ENCODE measurements at places on chromosomes 12 and 14.

DNA sequence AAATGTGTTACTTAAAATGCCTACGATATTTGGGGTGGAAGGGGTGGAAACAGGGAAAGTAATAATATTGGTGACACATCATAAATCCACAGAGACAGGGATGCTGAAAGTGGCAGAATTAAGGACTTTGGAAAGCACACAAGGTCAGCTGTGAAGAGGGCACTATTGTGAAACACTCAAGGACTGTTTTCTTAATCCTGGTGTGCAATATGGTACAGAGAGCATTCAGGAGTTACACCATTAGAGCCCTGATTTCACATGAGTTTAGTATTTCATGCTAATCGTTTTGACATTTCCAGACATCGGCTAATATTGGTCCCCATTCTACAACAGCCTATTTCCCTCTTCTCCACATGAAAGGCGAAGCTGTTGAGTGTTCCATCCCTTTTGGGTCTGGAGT is 219.2 kb downstream of the MSRB3 start:
- DNase-seq, result no peak

DNA sequence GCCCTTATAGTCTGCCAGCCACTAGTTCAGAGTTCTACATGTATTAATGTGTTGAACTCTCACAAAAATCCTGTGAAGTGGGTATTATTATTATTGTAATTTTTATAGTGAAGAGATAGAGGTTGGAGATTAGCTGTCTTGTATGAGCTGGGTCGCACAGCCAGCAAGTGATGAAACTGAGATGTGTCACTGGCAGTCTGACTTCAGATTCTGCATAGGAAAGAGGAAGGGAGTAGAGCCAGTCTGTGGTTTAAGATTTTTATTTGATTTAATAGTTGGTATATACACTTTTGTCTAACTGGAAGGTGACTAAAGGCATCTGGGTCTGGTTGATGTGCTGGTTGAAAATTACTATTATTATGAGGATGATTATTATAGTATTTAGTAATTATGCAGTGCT is 5.8 kb upstream of the FRS2 start:
- no peak for DNase-seq

GRCh38 chr12:28793581-28794151 is 355.4 kb upstream of the FAR2 start:
- no peak for DNase-seq

DNA sequence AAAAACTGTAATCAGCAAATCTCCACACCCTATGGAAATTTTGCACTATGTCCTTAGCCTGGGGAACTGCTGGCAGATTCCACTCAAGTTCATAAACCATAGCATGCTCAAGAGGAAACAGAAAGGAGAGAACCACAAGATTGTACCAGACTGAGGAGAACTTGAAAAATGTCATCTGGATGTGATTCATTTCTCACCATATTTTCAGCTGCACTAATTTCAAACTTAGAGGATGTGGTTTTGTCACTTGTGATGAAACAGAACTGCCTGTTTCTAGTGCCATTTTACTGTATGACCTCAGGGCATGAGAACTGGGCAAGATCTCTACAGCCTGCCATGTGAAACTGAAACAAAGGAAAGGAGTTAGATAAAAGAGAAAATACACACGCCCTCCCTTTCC is 1493.1 kb upstream of the FLRT2 start:
- no peak for DNase-seq

DNA sequence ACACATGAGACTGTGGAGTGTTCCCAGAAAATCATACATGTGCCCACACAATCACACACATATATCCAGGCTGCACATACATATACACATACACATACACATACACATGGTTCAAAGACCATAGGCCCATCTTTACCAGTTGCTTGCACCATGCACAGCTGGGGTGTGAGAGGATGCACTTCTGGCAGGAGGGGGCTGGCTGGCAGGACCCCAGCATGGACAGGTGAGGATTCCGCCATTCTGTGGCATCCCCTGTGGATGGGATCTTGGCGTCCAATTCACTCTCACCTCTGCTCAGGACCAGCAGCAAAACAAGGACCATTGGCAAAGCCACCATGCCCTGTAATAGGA is 7.0 kb downstream of the ITGB7 start:
- DNase-seq, result no peak

DNA sequence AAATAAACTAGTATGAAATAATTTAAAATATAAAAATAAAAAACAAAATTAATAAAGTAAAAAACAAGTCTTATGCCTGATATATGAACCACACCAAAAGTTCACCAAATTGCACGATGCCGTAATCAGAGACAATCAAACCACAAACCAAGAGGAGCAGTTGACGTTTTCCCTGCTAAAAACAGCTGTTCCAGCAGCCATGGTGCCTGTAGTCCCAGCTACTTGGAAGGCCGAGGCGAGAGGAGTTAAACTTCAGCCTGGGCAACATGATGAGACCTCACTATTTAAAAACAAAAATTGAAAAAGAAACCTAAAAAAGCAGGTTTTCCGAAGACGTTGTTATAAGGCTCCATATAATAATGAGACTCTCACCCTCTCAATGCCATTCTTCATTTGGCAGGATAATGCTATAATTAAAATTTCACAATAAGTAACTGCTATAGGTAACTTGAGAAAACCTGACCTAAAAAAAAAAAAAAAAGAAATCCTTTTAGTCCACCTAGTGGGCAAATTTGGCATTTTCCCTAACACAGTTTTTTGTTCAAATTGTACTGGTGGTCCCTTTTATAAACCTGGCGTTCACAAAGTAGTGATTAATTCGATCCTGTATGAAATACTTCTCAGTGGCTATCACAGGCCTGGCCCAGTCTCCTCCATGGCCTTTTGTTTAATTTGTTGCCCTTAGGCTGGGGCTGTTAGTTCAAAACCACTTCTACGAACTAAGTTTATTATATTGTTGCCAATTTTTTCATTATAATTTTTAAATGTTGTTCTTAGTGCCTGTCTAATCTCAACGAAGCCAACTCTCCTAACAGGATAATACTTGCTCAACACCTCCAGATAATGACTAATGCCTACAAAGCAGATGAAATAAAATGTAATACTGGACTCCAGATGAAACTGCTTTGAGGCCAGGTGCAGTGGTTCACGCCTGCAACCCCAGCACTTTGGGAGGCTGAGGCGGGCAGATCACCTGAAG is 62.1 kb downstream of the TNFAIP2 start:
- no peak for DNase-seq

DNA sequence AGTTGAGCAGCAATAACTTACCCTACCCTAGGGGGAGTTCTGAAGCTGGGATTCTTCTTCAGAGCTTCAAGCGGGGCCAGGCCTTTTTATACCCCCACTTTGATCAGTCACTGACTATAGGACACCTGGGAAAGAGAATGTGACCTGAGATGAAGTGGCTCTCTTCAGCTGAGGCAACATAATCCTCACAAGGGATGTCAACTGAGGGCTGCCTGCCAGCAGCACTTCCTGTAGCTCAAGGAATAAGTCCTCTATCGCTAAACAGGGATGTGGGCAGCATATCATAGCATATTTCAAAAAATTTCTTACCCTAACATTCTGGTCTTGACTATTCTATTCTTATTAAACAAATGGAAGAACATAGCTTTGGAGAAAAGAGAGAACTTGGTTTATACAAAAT is 17.4 kb downstream of the LGALS3 start:
- DNase-seq, result no peak

DNA sequence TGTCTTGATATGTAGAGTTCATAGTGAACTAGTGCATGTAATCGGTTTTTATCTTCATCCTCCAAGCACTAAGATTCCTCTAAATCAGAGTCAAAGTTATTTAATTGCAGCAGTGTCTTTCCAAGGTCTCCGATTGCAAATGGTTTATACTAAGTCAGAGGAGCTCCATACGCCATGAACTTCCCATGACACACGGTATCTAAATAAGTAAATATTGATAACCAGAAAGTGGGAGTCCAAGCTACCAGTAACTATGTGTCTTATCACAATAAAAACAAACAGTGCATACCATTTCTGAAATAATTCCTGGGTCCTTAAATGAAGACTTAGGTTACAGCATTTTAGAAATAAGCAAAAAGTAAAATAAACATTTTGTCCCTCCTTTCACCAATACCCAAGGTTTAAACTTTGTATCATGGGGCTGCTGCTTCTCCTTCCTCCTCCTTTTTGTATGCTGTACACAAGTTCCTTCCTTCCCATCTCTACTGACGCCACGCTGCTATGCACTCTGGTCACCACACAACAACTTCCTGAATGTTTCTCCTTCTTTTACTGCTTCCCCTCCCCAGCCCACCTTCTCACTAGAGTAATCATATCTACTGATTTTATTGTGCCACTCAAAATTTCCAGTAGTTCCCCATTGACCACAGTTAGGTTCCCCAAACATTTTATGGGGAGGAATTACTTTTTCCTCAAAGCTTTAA is 10.7 kb downstream of the NR1H4 start:
- DNase-seq, result no peak

GRCh38 chr14:70909733-70910614 is 2.7 kb downstream of the PCNX1 start:
- DNase-seq, result no peak
